A172 (cell line): ENCODE measurements at places on chromosomes 16 and 17. TPM values are rescaled to one million over a fixed set of nuclear protein-coding genes. Genes with fewer than 3 reads are reported as not detected.

NPIPA7 gene
- 7.0 and 7.3 TPM in 2 replicates for total RNA-seq

WNT3 gene
- 5.3 and 6.0 TPM in 2 replicates for total RNA-seq

ORMDL3 gene
- total RNA-seq: 40.2 and 43.7 TPM in 2 replicates

PEX12 gene
- 11.5 and 13.0 TPM in 2 replicates for total RNA-seq

SLC16A11 gene
- not detected in 2 replicates for total RNA-seq

CEMP1 gene
- total RNA-seq: not detected in 2 replicates

DNA sequence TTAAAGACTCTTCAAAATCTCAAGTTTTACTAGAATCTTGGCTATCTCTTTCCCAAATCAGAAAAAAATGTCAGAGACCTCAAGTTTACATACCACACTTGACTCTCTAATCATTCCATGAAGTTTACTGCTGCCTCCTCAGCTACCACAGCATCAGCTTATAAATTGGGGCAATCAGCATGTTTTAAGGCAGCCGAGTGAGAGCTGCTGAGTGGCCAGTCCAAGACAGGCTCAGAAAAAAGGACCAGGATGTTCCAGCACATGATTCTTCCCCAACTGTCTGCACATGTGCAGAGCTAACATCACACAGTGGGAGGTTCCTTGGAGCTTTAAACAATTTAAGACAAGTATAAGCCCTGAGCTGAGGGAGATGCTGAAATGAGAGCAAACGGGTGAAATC is 140.6 kb upstream of the NUDT7 start:
- no peak for DNase-seq

DNA sequence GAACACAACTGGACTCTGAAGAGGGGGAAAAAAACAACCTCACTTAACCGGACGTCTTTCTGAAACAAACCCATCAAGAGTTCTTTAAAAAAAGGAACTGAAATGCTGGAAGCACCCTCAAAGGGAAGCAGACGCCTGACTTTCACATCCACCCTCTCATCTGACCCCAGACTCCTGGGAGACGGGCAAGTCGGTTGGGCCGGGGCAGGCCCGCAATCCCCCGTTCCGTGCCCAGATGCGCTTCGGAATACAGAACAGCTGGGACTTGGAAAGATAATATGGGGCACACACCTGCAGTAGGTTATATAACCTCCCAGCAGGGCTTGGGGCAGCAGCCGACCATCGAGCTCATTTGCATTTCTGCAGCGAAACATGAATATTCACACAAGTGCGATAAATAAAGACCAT is 3.7 kb downstream of the ARHGAP27 start:
- no peak for DNase-seq

GRCh38 chr17:50372222-50372757 is 694 bp downstream of the MRPL27 start:
- no peak for DNase-seq

DNA sequence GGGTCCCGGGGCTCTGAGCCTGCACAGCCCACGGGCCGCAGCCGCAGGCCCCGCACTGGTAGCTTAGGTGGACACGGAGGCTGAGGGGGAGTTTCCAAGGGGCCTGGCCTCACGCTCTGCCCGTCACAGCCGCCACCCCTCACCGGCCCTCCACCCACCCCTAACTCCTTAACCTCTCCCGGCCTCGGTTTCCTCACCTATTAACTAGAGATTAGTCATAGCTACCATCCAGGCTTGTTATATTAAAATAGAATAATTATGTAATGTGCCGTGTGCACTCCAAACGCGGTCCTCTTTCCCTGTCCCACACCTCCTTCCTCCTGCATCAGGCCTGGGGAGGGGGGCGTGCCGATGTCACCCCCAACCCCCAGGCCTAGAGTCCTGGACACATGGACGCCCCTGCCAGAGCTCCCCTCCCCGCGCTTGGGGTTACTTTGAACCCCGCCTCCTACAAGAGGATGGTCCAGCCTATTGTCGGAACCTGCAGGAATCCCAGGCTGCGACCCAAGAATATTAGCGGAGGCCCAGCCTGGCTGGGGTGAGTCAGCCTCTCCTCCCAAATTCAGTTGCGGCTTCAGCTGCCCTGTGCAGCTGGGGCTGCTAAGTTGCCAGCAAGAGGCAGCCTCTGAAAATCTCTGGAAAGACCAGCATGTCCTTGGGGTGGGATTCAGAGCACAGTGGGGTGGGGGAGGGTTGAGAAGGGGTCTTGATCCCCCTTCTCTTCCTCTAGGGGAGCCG is 17.3 kb downstream of the SOCS3 start:
- DNase-seq: peak; percentile 94
